Chondrocyte (in vitro differentiated cells): ENCODE measurements at places on chromosomes 4 and X. TPM values are rescaled to one million over a fixed set of nuclear protein-coding genes. Genes with fewer than 3 reads are reported as not detected.
A peak's percentile ranks its signal among the peaks of the same experiment; 100 is the strongest.

The SCRG1 gene
- 19.9 to 59.0 TPM (median 53.5 TPM) in 3 replicates for total RNA-seq

The STBD1 gene
- 3.6 to 15.0 TPM (median 12.9 TPM) in 3 replicates for total RNA-seq

The SCML2 gene
- 2.8 to 3.3 TPM (median 3.0 TPM) in 3 replicates for total RNA-seq

DNA sequence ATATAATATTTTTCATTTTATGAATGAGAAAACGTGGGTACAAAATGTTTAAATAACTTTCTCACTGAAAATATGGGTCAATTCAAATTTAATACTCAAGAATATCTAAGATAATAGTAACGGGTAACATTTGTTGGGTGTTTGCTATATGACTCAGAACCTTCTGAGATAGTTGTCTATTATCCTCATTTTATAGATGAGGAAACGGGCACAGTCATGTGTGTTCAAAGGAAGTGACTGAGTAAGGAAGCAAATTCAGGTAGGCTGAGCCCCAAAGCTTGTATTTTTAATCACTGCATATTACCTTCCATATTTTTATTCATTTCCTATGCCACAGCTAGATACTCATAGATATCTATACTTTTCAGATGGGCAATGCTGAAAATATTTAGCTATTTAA is 12.2 kb upstream of the CAMK2D start:
- H3K36me3 ChIP-seq, result no peaks in the 10 kb centered on the region
- no peak overlapping the region for H3K4me3 ChIP-seq
- DNase-seq, result no peak

- H3K36me3 ChIP-seq, result peaks cover 5% of the 10 kb centered on the region
- no peak overlapping the region for H3K4me3 ChIP-seq
- no peaks in the 10 kb centered on the region for H3K4me1 ChIP-seq
- DNase-seq, result no peak
These were observed 70.3 kb upstream of the DDX60 start for GRCh38 chr4:168388890-168389289.

GRCh38 chrX:40090050-40090804 is 7.5 kb downstream of the BCOR start:
- no peak overlapping the region for H3K27ac ChIP-seq
- no peaks in the 10 kb centered on the region for H3K36me3 ChIP-seq
- no peaks in the 10 kb centered on the region for H3K27me3 ChIP-seq
- no peak for DNase-seq

DNA sequence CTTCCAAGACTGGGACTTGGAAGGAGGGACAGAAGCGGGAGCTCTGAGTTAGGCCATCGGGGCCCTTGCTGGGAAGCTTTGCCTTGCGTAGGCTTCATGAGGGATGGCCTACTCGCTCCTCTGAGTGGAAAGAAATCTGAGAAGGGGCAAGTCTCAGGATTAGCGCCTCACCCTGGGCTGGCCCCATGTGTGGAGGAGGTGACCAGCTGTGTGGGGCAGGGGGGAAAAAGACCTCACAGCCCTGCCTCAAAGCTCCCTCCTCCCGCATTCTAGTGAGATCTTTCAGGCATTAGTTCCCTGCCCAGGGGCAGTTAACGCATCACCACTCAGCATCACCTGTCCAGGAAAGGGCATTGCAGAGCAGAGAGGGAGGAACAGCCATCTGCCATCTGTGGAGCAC is 156.1 kb downstream of the ENPP6 start:
- H3K36me3 ChIP-seq, result no peaks in the 10 kb centered on the region
- no peaks in the 10 kb centered on the region for H3K4me1 ChIP-seq
- peaks cover 5% of the 10 kb centered on the region for H3K27me3 ChIP-seq

GRCh38 chrX:37896511-37896890 is 49.1 kb upstream of the DYNLT3 start:
- no peak overlapping the region for H3K4me3 ChIP-seq
- H3K27ac ChIP-seq, result no peak overlapping the region
- H3K4me1 ChIP-seq, result no peaks in the 10 kb centered on the region
- H3K27me3 ChIP-seq, result no peaks in the 10 kb centered on the region

DNA sequence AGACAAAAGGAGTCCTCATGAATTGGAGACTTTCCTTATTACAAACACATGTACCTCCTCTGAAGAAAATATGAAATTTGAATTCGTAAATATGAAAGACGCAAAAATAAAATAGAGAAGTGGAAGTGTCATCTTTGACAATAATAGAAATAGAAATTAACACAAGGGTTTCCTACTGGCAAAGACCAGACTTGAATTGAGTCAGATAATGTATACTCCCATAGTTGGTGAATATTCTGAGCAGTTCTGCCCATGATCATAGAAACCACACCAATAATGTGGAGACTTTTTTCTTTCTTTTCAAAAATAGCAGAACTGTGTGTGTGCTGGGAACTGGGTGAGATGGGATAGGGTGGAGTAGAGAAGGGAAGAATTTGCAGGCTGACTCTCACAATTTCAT is 277.7 kb upstream of the TET2 start:
- DNase-seq, result no peak
- no peak overlapping the region for H3K27ac ChIP-seq
- peaks cover 26% of the 10 kb centered on the region for H3K27me3 ChIP-seq
- no peaks in the 10 kb centered on the region for H3K4me1 ChIP-seq

DNA sequence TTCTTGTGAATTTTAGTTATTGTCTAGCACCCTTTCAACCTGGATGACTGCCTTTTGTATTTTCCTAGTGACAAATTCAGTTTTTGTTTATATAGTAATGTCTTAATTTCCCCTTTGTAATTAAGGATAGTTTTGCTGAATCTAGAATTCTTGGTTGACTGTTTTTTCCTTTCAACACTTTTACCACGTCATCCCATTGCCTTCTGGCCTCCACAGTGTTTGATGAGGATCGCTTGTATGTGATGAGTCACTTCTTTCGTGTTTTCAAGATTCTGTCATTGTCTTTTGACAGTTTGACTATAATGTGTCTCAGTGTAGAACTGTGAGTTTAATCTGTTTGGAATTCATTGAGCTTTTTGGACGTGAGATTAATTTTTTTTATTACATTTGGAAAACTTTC is 30.1 kb downstream of the KDM6A start:
- peaks cover 50% of the 10 kb centered on the region for H3K4me1 ChIP-seq
- no peaks in the 10 kb centered on the region for H3K27me3 ChIP-seq
- no peak overlapping the region for H3K27ac ChIP-seq
- no peaks in the 10 kb centered on the region for H3K36me3 ChIP-seq
- no peak overlapping the region for H3K4me3 ChIP-seq

GRCh38 chr4:37629713-37630112 is 56.5 kb downstream of the RELL1 start:
- no peak for DNase-seq
- no peaks in the 10 kb centered on the region for H3K27me3 ChIP-seq
- H3K4me3 ChIP-seq, result no peak overlapping the region
- peaks cover 16% of the 10 kb centered on the region for H3K4me1 ChIP-seq

DNA sequence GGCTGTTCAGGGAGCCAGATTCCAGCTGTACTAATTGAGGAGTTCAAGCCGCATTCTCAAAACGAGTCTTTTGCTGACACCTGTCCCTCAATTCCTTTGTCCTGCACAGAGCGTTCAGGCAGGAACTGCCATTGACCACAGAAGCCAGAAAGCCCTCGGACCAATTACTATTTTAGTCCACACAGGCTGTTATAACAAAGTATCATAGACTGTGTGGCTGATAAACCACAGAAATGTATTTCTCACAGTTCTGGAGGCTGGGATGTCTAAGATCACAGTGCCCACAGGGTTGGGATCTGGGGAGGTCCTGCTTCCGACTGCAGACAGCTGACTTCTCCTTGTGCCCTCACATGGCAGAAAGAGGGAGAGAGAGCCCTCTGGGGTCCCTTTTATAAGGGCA is 119.8 kb upstream of the ATP6AP2 start:
- no peak overlapping the region for H3K4me3 ChIP-seq
- H3K4me1 ChIP-seq, result peaks cover 17% of the 10 kb centered on the region
- no peak for DNase-seq
- peaks cover 6% of the 10 kb centered on the region for H3K27me3 ChIP-seq

- DNase-seq, result peak; percentile 54
- no peak overlapping the region for H3K4me3 ChIP-seq
- no peak overlapping the region for H3K27ac ChIP-seq
- no peaks in the 10 kb centered on the region for H3K36me3 ChIP-seq
These were observed 15.7 kb downstream of the ZXDB start for GRCh38 chrX:57607295-57608187.

GRCh38 chr4:11914406-11914805 is 485.7 kb upstream of the HS3ST1 start:
- H3K36me3 ChIP-seq, result peaks cover 1% of the 10 kb centered on the region
- H3K27ac ChIP-seq, result no peak overlapping the region
- no peaks in the 10 kb centered on the region for H3K4me1 ChIP-seq
- DNase-seq, result no peak
- H3K4me3 ChIP-seq, result no peak overlapping the region

GRCh38 chr4:1244978-1245471 is 3.9 kb downstream of the CTBP1 start:
- peak overlapping the region; percentile 27 for H3K27ac ChIP-seq
- no peaks in the 10 kb centered on the region for H3K36me3 ChIP-seq
- no peaks in the 10 kb centered on the region for H3K27me3 ChIP-seq
- no peak overlapping the region for H3K4me3 ChIP-seq
- DNase-seq, result peak; percentile 79

- H3K4me1 ChIP-seq, result no peaks in the 10 kb centered on the region
- peaks cover 2% of the 10 kb centered on the region for H3K36me3 ChIP-seq
- no peak overlapping the region for H3K4me3 ChIP-seq
- DNase-seq, result no peak
These were observed 64.1 kb downstream of the TMA16 start for GRCh38 chr4:163558539-163559044.

GRCh38 chr4:34157547-34157946 is 2086.8 kb downstream of the ARAP2 start:
- H3K36me3 ChIP-seq, result peaks cover 3% of the 10 kb centered on the region
- H3K27ac ChIP-seq, result no peak overlapping the region
- H3K27me3 ChIP-seq, result no peaks in the 10 kb centered on the region
- no peak overlapping the region for H3K4me3 ChIP-seq
- no peak for DNase-seq

DNA sequence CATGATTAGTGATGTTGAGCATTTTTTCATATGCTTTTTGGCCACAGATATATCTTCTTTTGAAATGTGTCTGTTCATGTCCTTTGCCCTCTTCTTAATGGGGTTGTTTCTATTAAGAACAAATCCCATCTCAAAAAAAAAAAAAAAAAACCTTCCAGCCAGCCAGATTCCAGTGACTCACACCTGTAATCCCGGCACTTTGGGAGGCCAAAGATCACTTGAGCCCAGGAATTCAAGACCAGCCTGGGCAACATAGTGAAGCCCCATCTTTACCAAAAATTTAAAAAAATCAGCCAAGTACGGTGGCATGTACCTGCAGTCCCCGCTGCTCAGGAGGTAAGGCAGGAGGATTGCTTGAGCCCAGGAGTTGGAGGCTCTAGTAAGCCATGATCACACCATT is 5.1 kb downstream of the RAB33B start:
- peak overlapping the region; percentile 49 for H3K27ac ChIP-seq
- no peak overlapping the region for H3K4me3 ChIP-seq
- no peaks in the 10 kb centered on the region for H3K36me3 ChIP-seq
- H3K4me1 ChIP-seq, result peaks cover 71% of the 10 kb centered on the region
- DNase-seq, result no peak

DNA sequence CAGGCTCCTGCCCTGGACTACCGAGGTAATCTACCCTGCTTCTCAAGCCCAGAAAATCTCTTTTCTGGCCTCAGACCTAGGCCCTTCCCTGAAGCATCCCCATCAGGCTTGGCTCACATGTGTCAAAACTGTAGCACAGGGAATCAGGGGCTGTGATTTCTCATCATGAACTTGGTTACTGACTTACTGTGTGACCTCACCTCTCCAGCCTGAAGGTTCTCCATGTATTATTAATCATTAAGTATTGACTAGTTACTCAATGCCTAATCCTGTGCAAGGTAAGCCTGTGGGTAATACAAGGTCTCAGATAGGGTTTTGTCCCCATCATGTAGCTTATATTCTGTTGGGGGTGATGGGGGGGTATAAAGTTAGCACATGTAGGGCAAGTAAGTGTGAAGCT is 6.8 kb downstream of the SRPX2 start:
- no peak for DNase-seq
- H3K36me3 ChIP-seq, result no peaks in the 10 kb centered on the region
- no peaks in the 10 kb centered on the region for H3K27me3 ChIP-seq
- H3K4me1 ChIP-seq, result peaks cover 43% of the 10 kb centered on the region
- no peak overlapping the region for H3K4me3 ChIP-seq

GRCh38 chr4:75630174-75630936 is at the start of gene CDKL2:
Gene CDKL2 (minus strand): TSS chr4:75630528. CDS start chr4:75625988, 4,540 bp downstream.
- peak within 1 kb of the TSS; percentile 85 for H3K27ac ChIP-seq
- H3K36me3 ChIP-seq, result no peaks in the 10 kb centered on the region
- DNase-seq, result no peak
- peak within 1 kb of the TSS; percentile 91 for H3K4me3 ChIP-seq
- no peaks in the 10 kb centered on the region for H3K27me3 ChIP-seq
- H3K4me1 ChIP-seq, result peaks cover 16% of the 10 kb centered on the region

DNA sequence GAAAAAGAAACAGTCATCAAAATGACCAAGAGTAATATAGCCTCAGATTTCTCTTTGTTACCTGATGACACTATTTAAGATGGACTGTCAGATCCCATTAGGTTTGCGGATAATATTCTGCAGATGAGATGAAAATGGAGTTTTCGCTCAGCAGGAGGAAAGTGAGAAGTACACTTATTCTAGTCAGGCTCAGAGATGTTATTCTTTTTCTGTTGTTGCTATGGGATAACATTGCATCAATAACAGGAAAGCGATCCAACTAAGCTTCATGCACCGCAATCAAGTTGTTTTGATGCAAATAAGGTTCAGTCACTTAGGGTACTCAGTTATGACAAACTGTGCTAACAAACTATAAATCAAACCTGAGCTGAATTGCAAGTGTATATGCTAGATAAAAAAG is 415.0 kb downstream of the CCSER1 start:
- H3K27ac ChIP-seq, result no peak overlapping the region
- DNase-seq, result no peak
- H3K36me3 ChIP-seq, result no peaks in the 10 kb centered on the region
- peaks cover 3% of the 10 kb centered on the region for H3K4me1 ChIP-seq
- no peak overlapping the region for H3K4me3 ChIP-seq

DNA sequence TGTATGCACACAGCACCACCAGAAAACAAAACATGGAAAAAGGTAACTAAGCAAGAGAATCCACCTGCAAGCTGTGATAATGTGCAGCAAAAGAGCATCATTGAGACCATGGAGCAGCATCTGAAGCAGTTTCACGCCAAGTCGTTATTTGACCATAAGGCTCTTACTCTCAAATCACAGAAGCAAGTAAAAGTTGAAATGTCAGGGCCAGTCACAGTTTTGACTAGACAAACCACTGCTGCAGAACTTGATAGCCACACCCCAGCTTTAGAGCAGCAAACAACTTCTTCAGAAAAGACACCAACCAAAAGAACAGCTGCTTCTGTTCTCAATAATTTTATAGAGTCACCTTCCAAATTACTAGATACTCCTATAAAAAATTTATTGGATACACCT is 90.2 kb downstream of the TET2 start:
- H3K4me1 ChIP-seq, result no peaks in the 10 kb centered on the region
- peaks cover 27% of the 10 kb centered on the region for H3K36me3 ChIP-seq
- no peak for DNase-seq
- H3K27me3 ChIP-seq, result no peaks in the 10 kb centered on the region
- no peak overlapping the region for H3K4me3 ChIP-seq
- no peak overlapping the region for H3K27ac ChIP-seq

DNA sequence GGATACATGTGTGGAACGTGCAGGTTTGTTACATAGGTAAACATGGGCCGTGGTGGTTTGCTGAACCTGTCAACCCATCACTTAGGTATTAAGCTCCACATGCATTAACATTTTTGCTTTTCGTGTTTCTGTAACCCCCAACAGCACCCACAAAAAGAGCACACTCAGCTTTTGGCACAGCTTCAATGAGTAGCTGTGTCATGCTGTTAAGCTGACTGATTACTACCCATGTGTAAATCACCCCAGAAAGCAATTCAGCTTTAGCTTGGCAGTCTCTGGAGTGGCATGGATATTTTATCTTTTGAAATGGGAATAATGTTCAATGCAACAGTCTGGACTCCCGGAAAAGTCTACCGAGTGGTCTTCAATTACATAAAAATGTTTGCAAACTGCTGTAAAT is 734.3 kb downstream of the STIM2 start:
- H3K36me3 ChIP-seq, result no peaks in the 10 kb centered on the region
- no peak overlapping the region for H3K27ac ChIP-seq
- H3K27me3 ChIP-seq, result no peaks in the 10 kb centered on the region
- no peak overlapping the region for H3K4me3 ChIP-seq
